ENCODE measurements at places on chromosomes 16 and 17. TPM values are rescaled to one million over a fixed set of nuclear protein-coding genes. Genes with fewer than 3 reads are reported as not detected.
A peak's percentile ranks its signal among the peaks of the same experiment; 100 is the strongest.

Gene NPIPA3
- 3.2 TPM for total RNA-seq

Gene MARCHF10
- not detected for total RNA-seq

Gene EPX
- total RNA-seq = not detected

- no peak overlapping the region for H3K27ac ChIP-seq
- no peaks in the 10 kb centered on the region for H3K4me1 ChIP-seq
- no peaks in the 10 kb centered on the region for H3K36me3 ChIP-seq
- DNase-seq = no peak
- no peak overlapping the region for H3K4me3 ChIP-seq
Measured at GRCh38 chr16:84193480-84193879, 2.5 kb downstream of the ADAD2 start.

DNA sequence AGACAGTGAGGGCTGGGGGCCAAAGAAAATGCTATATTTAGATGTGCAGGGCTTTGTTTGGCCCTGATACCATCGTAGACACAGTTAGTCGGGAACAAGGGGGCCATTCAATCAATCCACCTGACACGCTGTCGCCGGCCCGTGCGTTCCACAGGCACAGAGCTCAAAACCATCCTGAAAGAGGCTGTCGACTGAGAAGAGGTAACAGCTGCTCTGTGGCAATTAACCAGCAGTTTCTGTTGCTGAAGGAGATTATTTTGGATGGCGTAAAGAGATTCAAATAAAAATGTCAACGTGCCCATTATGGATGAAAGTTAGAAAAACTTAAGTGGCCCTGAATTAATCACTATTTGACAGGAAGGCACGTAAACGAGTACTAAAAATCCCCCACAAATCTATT, 276.2 kb upstream of the IRX5 start:
- no peak overlapping the region for H3K4me3 ChIP-seq
- peaks cover 16% of the 10 kb centered on the region for H3K4me1 ChIP-seq
- DNase-seq = no peak
- H3K36me3 ChIP-seq = no peaks in the 10 kb centered on the region

DNA sequence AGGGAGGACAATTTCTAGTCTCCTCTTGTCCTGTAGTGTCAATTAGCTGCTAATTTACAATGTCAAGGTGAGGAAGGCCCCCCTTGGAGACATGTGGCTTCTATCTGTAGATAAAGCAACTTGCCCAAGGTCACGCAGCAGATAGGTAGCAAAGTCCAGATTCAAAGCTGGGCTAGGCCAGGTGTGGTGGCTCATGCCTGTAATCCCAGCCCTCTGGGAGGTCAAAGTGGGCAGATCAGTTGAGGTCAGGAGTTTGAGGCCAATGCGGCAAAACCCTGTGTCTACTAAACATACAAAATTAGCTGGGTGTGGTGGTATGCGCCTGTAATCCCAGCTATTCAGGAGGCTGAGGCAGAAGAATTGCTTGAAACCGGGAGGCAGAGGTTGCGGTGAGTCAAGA, 11.1 kb downstream of the TRPV3 start:
- H3K36me3 ChIP-seq = no peaks in the 10 kb centered on the region
- no peak overlapping the region for H3K27ac ChIP-seq
- H3K4me1 ChIP-seq = no peaks in the 10 kb centered on the region
- no peak overlapping the region for H3K4me3 ChIP-seq

GRCh38 chr16:3065742-3066439, 451 bp downstream of the IL32 start:
- H3K27ac ChIP-seq = peak overlapping the region; percentile 76
- H3K4me1 ChIP-seq = peaks cover 7% of the 10 kb centered on the region
- H3K27me3 ChIP-seq = no peaks in the 10 kb centered on the region

GRCh38 chr16:89918453-89919347, at the start of gene MC1R:
TSS of gene MC1R (plus strand) at chr16:89918862. CDS start at chr16:89919259, 397 bp downstream.
- peaks cover 44% of the 10 kb centered on the region for H3K4me1 ChIP-seq
- no peaks in the 10 kb centered on the region for H3K36me3 ChIP-seq
- H3K4me3 ChIP-seq = peak within 1 kb of the TSS; percentile 28

DNA sequence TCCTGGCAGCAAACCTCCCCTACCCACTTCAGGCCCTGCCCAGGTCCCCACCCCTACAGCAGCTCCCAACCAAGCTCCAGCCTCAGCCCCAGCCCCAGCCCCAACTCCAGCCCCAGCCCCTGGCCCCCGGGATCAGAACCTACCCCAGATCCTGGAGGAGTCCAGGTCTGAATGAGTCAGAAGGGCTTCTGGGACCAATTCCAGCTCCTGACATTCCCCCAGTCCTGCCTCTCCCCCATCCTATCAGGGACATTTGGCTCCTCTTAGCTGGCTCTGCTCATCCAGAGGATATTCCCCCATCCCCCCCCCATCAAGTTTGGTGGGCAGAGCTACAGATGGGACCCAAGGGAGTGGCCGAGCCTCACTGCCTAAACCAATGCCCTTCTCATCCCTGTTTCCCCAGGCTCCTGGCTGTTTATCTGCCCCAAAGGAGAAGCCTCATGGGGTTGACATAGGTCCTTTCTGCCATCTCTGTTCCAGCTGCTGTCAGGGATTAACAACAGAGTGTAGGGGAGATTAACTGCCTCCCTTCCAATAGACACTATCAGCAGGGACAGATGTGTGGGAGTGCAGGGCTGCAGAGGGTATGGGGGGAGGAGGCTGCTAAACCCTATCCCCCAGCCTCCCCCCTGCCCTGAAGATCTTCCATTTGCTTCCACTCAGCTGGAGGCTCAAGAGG, 16.5 kb downstream of the CNTNAP1 start:
- peaks cover 77% of the 10 kb centered on the region for H3K36me3 ChIP-seq
- no peak overlapping the region for H3K27ac ChIP-seq
- no peak overlapping the region for H3K4me3 ChIP-seq
- H3K4me1 ChIP-seq = no peaks in the 10 kb centered on the region

DNA sequence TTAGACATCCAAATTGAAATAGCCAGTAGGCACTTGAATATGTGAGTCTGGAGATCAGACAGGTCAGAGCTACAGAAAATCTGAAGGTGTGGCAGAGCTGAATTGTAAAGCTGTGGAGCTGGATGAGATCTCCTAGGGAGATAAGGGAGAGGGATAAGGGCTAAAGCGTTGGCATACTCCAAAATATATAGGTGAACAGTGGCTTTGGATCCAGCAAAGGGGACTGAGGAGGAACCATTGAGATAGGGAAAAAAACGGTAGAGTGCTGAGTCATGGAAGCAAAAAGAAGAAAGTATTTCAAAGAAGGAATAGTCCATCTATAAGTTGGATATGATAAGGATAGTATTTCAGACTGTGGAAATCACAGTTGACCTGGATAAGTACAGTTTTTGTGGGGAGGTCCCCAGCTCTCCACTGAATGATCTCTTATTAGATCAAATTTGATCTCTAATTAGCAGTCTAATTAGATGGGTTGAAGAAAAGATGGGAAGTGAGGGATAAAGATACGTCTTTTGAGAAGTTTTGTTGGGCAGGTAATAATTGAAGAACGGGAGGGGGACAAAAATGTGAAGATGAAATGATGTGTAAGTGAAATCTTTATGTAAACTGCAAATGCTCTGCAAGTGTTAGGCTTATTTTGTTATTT, 587 bp upstream of the DBF4B start:
- peaks cover 9% of the 10 kb centered on the region for H3K4me1 ChIP-seq
- H3K4me3 ChIP-seq = peak overlapping the region; percentile 87
- DNase-seq = no peak

All from upper lobe of right lung (tissue), 1 donor.